Tibial nerve (tissue), 4 donors: ENCODE measurements at places on chromosomes 1 and 21. TPM values are rescaled to one million over a fixed set of nuclear protein-coding genes. Genes with fewer than 3 reads are reported as not detected.

Gene EPB41
- 17.4 TPM for total RNA-seq

- H3K4me3 ChIP-seq = no peak overlapping the region
- H3K27me3 ChIP-seq = no peaks in the 10 kb centered on the region
- DNase-seq = no peak
- no peaks in the 10 kb centered on the region for H3K4me1 ChIP-seq
Observed at GRCh38 chr1:228073857-228074545, 8.5 kb upstream of the ARF1 start.

DNA sequence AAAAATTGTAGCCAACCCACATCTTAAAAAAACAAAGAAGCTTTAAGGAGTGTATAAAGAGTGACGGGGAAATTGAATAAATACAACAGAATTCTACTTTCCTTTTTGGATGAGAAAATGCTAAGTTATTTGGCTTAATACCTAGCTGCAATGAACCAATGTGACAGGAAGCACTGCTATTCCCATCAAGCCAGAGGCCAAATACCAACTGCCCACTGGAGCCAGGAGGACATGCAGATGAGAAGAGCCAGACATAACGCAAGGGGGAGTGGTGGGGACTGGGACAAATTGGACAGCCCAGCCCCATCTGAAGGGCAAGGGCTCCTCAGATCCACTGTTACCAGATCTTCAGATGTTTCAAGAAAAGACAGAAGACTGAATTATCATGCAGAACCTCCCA is 25.7 kb downstream of the DNAJC11 start:
- no peak overlapping the region for H3K27ac ChIP-seq
- H3K27me3 ChIP-seq = no peaks in the 10 kb centered on the region
- no peaks in the 10 kb centered on the region for H3K36me3 ChIP-seq

DNA sequence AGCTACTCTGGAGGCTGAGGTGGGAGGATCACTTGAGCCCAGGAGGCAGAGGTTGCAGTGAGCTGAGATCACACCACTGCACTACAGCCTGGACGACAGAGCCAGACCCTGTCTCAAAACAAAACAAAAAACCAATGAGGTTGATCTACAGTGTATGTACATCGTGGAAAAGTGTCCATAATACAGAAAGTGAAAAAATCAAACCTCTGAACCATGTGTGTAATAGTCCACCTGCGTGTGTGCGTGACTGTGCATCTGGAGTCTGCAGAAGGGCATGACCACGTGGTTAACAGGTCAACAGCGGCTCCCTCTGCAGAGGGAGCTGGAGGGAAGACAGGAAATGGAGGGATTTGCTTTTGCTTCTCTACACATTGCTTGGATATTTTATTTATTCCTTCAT is 32.4 kb upstream of the ENO1 start:
- H3K4me1 ChIP-seq = no peaks in the 10 kb centered on the region
- no peak overlapping the region for H3K27ac ChIP-seq
- no peak overlapping the region for H3K4me3 ChIP-seq
- H3K36me3 ChIP-seq = no peaks in the 10 kb centered on the region
- no peak for DNase-seq
- no peaks in the 10 kb centered on the region for H3K27me3 ChIP-seq
